NCI-H2171 (cell line): ENCODE measurements at places on chromosomes 3 and 15.
A peak's percentile ranks its signal among the peaks of the same experiment; 100 is the strongest.

DNA sequence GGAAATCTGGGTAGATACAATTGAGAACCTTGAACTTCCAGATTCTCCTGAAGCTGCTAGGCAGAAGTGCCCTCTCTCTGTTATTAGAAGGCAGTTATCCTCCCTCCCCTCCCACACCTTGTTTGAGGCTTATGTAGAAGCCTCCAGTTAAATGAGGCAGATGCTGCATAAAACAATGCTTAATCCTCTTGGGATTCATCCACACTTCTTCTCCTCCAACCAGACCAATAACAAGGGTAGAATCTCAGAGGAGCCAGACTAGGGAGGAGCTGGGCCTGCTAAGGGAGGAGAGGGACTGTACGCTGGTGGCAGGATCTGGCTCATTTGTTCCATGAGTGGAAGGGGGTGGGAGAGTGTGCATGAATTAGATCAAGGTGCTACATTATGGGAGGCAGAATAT, 88.3 kb upstream of the PRR23C start:
- no peak for DNase-seq

DNA sequence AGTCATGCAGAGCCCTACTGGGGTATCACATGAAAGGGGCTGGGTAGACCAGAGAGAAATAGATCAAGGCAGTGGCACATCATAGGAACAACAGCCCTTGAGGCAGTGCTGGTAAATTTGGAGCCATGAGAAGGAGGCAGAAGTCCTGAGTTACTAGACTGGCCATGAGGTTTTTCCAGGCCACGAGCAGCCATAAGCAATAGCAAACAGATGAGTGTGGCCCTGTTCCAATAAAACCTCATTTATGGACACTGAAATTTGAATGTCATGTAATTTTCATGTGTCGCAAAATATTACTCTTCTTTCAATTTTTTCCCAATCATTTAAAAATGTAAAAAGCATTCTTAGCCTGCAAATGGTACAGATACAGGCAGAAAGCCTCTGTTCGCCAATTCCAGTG, 28.1 kb upstream of the LRRN1 start:
- DNase-seq = no peak

DNA sequence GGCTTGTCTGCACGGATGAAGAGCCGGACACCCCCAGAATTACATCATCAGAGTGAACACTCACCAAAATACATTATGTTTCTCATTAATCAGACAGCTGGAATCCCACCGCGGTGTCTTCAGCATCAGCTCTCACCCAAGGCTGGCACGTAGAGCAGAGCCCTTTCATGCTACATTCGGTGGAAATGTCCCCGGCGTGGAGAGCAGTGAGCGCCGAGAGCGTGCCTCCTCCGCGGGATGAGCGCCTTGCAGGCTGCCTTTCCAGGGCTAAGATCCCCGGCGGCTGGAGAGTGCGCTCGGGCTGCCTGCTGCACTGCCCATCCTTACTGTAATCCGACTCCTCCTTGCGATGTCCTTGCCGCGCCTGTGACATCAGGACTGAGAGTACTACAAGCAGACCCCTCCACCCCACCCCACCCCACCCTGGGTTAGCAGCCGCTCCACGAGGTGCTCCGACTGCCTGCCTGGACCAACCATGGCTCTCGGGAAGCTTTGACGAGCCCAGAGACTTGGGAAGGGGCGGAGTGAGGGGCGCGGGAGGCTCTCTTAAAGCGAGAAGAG, at the start of gene ZNF385D:
TSS of gene ZNF385D (minus strand) at position 380 of the 561 bp plus-strand sequence. CDS start at position 86, 294 bp downstream.
- peak; percentile 54 for DNase-seq

DNA sequence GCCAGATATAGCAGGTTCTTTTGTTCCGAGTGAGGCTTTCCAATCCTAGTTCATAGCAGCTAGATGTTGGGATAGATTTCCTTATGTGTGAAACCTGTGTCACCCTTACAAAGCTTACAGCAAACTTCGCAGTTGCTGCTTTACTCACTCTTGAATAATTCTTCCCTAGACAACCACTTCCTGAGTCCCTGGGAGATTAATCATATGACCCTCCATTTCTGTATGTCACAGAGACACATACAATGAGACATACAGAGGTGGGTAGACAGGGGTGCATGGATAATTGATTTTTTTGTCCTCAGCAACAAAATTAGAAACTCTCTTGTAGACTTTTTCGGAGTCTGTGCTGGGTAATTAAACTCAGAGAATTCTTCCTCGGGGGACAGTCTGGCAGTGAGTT, 163.2 kb downstream of the NSUN3 start:
- DNase-seq = no peak

DNA sequence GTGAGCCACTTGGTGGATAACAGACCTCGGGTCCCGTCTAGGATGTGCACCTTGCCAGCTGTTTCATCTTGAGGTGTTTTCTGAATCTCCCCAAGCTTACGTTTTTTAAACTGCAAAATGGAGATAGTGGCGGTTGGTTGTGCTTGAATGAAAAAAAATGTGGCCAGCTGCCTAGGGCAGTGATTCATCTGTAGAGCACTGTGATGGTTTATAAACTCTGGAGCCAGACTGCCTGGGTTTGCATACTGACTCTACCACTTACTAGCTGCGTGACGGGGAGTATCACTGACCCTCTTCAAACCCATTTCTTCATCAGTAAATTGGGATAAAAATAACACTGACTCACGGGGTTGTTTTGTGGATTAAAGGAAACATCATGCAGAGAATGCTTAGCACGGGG, 159.1 kb downstream of the CHL1 start:
- DNase-seq = no peak

DNA sequence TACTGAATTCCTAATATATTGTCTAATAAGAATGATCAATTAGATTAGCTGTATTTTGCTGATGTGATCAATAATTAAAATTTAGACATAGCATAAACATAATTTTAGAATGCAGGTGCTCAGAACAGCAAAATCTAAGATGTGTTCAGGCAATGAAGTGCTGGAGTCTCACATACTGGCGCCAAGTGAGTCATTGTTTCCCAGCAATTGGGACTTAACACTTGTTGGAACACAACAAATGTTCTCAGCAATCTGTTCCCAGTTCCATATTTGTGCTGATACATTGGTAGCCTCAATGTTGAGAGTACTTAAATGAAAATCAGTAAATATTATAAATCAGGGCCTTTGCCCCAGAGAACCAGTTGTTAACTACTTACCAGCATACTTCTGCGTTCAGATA, 619.0 kb downstream of the ROBO1 start:
- DNase-seq = no peak

GRCh38 chr15:81896356-81896755, 149.5 kb downstream of the MEX3B start:
- no peak for DNase-seq

DNA sequence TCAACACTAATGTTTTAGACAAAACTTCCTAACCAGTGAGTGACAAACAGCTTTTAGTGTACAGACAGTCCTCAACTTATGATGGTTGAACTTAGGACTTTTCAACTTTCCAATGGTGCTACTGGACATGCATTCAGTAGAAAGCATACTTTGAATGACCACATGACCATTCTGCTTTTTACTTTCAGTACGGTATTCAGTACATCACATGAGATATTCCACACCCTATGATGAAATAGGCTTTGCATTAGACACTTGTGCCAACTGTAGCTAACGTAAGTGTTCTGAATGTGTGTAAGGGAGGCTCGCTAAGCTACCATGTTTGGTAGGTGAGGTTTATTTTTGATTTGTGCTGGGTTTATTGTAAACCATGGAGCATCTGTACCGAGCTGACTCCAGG, 113.7 kb downstream of the WNT7A start:
- no peak for DNase-seq
